RCC 7860 (cell line): ENCODE measurements at places on chromosomes 7 and 10.

GRCh38 chr7:105429746-105430612 lies 41.3 kb upstream of the SRPK2 start:
- DNase-seq: peak; percentile 59

DNA sequence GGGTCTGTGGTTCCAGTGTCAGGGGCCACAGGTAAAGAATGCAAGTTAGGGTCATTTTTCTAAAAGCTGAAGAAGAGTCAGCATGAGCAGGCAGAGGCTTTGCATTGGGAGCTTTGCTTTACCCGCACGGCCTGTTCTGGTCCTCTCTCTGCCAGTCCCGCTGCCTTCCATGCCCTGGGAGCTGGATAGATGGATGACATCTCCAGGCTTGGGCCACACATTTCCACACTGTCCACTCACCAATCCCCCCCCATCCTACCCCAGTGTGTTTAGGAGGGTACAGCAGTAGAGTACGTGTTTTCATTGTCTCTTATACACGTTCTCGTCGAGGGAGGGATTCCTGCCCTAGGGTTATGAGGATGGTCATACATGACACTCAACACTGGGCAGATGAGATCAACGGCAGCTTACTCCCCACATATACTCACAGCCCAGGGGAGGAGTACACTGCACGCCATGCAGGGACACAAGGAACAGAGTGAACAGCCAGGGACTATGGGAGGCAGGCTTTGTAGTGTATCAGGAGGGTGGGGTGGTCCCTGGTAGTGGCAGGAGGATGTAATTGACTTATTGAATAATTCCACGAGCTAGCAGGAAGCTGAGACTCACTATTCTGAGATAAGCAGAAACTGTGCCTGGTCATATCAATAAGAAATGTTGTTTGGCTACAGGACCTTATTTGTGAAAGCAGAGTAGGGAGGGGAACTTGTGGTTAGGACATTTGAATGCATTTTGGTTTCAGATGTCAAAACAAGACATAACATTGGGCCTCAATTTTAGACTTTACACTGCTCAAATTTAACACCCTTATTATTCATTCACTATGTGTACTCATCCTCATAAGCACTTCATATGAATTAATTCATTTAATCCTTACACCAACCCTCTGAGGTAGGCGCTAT lies 36.6 kb downstream of the PLPP4 start:
- no peak for DNase-seq

DNA sequence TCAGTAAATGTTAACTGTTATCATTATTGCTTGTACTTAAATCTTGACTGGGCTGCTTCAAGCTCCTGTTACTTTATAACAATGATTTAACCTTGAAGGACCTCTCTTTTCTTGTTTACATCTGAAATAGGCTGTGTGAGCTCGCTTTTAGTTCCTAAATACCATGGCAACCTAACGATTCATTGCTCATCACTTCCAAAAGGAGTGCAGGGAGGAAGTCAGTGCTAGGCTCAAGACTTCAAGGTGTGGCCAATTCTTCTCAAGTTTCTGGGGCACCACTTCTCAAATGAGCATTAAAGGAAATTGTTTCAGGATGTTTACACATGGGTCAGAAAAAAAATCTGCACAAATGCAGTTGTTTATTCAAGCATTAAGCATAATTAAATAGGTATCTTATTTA lies 284.2 kb downstream of the MTERF1 start:
- no peak for DNase-seq

- no peak for DNase-seq
These were observed 153.3 kb downstream of the LRRTM3 start for GRCh38 chr10:67079126-67079525.

DNA sequence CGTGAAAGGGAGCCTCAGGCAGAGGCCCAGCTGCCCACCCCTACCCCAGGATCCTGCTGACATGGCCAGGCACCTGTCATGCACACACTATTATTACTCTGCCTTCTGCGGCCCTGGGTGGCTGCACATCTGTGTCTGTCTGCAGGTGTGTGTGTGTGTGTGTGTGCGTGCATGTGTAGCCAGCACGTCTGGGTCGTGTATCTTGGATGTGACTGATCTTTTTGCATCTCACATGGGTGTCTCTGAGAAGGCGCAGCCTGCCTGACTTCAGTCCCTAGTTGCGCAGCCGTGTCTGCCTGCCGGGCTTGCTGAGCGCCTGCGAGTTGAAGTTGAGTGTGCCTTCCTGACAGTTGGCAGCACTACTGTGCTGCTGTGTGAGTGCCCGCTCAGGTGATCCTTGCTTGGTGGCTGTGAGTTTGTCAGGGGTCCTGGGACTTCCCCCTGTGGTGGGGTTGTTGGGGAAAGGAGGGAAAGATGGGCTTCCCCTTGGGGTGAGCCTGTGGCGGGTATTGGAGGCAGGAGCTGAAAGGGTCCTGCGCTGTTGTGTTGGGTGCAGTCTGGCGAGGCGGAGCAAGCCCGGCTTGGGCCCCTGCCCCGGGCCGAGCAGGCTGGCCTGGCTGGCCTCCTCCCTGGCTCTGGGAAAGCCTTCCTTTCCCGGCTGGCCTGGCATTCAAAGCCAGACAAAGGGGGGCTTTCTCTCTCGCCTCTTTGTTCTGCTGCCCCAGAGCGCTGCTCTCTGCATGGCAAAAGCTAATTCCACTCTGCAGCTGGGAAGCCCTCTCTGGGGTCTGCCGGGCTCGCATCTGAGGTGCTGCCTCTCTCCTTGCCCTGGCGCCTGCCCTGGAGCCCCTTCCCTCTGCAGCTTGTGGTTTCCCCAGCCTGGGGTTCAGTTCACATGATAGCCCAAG lies 4.9 kb downstream of the TRIM8 start:
- no peak for DNase-seq
